ENCODE measurements at places on chromosomes 6 and 20.

GRCh38 chr6:100084991-100085364 is 91.0 kb upstream of the MCHR2 start:
- DNase-seq: no peak

DNA sequence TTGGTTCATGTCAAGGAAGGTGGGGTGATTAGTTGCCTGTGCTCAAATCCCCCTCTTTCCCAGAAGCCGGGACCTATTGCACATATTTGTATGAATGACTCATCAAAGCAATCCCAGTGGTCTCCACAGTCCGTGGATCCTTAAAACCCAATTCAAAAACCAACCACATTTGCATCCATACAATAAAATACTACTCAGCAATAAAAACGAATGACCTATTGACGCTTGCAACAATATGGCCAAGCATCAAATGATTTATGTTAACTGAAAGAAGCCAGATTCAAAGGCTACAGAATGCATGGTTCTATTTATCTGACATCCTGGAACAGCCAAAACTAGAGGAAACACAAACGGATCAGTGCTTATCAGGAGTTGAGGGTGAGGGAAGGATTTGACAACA is 275.4 kb downstream of the PTPRT start:
- no peak for DNase-seq

DNA sequence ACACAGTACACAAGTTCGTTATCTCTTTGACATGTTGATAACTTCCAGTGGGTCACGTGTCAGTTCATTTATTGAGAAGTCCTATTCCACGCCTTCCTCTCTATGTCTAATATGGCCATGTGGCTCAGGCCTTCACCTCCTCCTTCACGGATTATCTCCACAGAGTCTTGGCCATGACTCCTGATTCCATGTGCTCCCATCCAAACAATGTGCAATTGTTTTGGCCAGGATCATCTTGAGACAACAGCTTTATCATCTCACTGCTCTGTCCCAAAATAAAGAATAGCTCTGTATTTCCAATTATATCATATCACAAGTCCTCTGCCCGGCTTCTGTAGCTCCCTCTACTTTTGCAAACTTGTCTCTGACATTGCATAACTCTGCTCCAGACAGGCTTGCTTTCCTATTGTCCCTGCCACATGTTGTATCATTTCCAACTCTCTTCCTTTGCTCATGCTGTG is 11.1 kb upstream of the TXNDC5 start:
- no peak for DNase-seq

- no peak for DNase-seq
These were observed 107.9 kb upstream of the SYNDIG1 start for GRCh38 chr20:24361541-24361940.

GRCh38 chr6:167710363-167710920 is 116.3 kb upstream of the AFDN start:
- DNase-seq: no peak

- DNase-seq: no peak
These were observed 564.2 kb downstream of the TFAP2B start for GRCh38 chr6:51382847-51383246.

- DNase-seq: no peak
These were observed 146.3 kb downstream of the LY86 start for GRCh38 chr6:6734479-6735465.

GRCh38 chr6:94344866-94345265 is 925.5 kb upstream of the EPHA7 start:
- DNase-seq: no peak

DNA sequence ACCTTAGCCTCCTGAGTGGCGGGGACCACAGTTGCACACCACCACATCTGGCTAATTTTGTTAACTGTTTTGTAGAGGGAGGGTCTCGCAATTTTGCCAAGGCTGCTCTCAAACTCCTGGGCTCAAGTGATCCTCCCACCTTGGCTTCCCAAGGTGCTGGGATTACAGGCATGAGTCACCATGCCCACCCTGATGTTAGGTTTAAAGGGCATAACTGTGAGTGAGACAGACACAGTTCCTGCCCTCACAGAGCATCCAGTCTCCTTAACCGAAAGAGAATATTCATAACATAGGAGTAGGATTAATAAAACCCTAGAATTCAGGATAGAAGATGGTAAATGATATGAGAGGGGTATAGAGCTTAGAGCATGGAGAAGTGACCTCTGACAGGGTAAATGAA is 3.1 kb upstream of the SPATA2 start:
- no peak for DNase-seq

GRCh38 chr6:107267006-107267405 is 151.7 kb upstream of the BEND3 start:
- DNase-seq: no peak

DNA sequence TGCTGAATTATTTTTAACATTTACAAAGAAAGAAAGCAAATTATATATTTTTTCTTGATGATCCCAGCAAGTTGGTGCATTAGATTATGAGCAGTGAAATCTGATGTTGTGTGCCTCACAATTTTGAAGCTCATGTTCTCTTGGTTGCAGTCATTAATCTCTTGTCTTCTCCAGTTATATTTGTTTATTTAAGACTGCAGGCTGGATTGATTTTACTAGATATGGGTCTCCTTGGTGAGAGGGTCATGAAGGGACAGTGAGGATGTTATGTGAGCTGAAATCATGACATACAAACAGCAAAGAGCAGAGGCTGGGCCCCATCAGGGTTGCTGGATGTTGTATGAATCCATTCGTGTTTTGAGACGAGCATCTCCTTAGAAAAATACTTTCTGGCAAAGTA is 64.2 kb upstream of the AKIRIN2 start:
- DNase-seq: no peak

GRCh38 chr6:112215488-112216284 is 38.7 kb downstream of the LAMA4 start:
- no peak for DNase-seq

- no peak for DNase-seq
These were observed 65.4 kb downstream of the MYH7B start for GRCh38 chr20:35021063-35021462.
